ENCODE measurements at places on chromosomes 4 and X.
A peak's percentile ranks its signal among the peaks of the same experiment; 100 is the strongest.

- DNase-seq = no peak
Observed at GRCh38 chrX:3697701-3698279, 15.7 kb downstream of the PRKX start.

DNA sequence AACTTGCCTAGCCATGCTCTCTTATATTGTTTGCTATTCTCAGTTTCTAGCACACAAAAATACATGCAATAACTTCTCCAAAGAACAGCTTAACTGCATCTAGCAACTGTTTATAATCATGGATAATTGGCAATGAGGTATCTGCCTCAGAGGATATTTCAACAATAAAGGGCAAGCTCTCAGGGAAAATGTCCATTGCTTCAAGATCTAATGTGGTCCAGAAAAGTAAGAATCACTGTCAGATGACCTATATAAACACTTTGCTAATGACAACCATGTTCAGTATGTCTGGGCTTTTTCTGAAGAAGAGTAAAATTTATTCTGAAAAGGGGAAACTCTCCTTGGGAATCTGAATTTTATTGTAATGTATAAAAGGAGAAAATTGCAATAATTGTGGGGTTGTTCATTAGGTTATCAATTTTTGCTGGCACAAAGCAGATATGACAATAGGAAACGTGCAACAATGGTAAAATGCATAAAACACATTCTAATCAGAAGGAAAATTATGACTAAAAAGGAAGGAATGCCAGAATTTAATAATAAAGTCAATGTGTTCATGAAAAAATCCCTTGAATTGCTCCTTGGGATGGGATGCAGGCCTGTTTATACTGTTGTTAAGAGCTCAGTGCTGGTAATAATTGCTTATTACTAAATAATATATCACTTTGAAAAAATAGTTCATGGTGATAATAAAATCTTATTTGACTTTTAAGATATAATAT lies 90.3 kb downstream of the ANTXR2 start:
- DNase-seq = no peak

- no peak for DNase-seq
Observed at GRCh38 chrX:9467751-9468150, 2.9 kb downstream of the TBL1X start.

DNA sequence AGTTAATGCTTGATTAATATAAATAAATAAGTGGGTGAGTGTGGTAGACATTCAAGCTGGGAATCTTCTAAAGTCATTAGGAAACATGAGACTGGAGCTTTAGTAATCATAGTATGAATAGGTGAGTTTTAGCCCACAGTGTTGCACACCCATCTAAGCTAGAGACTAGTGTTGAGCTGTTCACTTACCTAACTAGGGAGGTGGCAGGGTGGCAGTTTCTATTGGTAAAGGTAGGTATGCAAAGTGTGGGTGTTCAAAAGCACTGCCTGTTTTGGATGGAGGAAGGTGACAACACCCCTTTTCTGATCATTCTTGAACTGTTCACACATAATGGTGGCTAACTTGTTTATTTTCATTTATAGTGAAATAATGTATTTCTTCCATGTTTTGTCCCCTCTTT lies 41.3 kb downstream of the PLS3 start:
- no peak for DNase-seq

DNA sequence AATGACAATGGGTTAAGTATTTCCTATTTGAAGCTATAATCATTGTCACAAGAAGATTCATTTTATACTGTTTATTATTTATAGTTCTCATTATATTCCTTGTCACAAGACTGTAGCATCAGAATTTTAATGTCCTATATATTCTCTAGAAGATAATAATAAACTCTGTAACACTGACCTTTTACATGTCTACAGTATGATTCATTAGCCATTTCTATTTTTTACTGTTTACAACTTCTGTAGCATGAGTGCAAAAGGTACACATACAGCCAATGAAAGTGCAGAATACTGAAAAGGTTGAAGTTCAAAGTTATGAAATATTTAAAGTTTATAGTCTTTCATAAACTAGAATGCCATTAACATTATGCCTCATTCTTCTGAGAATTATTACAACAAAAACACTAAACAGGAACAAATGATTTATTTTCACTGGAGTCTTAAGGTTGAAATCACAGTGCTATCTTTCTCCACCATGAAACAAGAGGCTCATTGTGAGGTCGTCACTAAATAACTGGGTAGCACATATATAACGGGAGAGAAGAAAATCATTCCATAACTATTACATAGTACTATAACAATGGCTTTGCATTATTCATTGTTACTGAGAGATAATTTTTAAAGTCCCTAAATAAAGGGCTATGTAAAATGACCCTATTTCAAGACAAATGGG lies 4.9 kb downstream of the PRR32 start:
- no peak for DNase-seq

DNA sequence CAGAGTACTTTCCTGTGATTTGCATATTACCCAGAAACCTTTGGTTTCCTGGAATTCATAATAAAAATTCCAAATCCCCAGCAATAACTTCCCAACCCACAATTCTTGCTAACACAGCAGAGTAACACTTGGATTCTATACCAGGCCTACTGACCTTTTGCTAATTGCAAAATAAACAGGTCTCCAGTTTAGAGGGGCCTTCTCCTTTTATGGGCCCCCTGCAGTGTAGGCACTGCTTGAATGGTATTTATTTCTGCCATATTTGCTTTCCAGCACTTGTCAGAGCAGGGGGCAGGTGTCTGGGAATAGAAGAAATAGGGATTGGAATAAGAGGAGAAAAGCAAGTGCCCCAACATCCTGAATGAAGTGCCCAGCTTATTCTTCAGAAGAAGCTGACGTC lies 25.3 kb upstream of the GPC3 start:
- no peak for DNase-seq

GRCh38 chr4:3044870-3045819 lies 29.2 kb downstream of the HTT-AS start:
- DNase-seq = peak; percentile 49

GRCh38 chrX:153019166-153019565 lies 25.2 kb upstream of the PNMA5 start:
- DNase-seq = no peak

Data from stimulated activated CD4-positive, alpha-beta T cell treated with anti-CD3 and anti-CD28 coated beads, Interleukin-4, amount 100 ng/mL, for 48 hours (primary cell).